ENCODE measurements at places on chromosomes 3 and 15. TPM values are rescaled to one million over a fixed set of nuclear protein-coding genes. Genes with fewer than 3 reads are reported as not detected.

DNA sequence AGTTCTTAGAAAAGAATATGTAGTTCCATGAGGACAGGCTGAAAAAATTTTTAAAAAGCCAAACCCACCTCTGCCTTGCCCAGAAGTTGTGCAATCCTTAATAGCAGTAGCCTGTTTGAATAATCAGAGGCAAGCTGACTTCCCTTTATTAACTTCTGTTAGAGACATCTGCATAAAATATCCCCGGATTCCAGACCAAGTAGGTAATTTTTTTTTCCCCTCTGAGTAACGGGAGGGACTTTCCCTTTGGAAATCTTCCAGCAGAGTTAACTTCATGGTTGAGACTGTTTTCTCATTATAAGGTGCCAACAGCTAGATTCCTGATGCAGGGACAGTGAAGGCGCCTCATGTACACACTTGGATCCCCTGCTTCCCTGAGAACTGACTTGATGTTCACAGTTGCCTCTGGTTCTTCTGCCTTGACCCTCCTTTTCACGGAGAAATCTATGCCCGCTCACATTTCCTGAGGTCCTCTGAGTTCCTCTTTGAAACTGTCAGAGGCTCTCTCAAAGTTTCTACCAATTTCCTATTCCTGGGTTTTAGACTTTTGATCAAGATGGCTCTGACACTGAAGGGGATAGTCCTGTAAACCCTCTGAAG, 227.6 kb upstream of the BHLHE40 start:
- no peak for DNase-seq

- DNase-seq = peak; percentile 69
These were observed 16.7 kb upstream of the CMTM7 start for GRCh38 chr3:32374788-32375595.

PLXNA1 gene
- polyA plus RNA-seq = 27.9 TPM

GRCh38 chr15:93837450-93837849, 393.9 kb upstream of the MCTP2 start:
- DNase-seq = no peak

SAMD7 gene
- polyA plus RNA-seq = not detected

DNA sequence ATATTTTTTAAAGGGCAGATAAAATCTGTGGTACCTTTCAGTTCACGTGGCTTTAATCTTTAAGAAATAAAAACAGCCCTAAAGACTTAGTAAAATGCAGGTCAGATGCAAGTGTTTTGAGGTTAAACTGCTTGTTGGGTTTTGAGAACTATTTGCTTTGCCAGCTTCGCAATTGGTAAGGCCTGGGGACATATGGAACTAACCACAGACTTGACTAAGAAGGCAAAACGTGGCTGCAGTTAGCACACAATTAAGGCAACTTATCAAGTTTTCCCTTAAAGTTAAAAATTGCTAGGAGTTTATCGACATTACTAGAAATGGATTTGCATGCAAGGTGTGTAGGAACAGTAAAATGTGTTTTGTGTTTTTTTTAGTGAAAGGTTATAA, 206.9 kb downstream of the ZNF385D start:
- DNase-seq = no peak

DNA sequence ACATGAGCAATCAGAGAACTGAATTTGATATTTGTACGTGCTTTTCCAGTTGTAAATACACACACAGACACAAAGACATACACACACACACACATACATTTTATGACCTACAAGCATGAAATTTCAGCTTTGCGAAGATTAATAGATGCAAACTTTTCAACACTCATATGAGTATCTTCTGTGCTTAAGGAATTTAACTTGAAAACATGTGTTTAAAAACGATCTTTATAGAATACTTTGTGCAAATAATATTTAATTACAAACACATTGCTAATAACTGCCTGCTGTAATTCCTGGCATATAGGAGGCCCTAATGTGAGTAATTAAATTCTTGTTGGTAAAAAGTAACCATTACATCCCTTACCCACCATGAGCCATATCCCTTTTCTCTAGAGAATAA, 107.7 kb upstream of the PLSCR5 start:
- no peak for DNase-seq

- DNase-seq = no peak
These were observed 2.8 kb downstream of the FURIN start for GRCh38 chr15:90871139-90871715.

GOLGA8T gene
- not detected for polyA plus RNA-seq

CPN2 gene
- 0.11 TPM for polyA plus RNA-seq

AADAC gene
- not detected for polyA plus RNA-seq

DNA sequence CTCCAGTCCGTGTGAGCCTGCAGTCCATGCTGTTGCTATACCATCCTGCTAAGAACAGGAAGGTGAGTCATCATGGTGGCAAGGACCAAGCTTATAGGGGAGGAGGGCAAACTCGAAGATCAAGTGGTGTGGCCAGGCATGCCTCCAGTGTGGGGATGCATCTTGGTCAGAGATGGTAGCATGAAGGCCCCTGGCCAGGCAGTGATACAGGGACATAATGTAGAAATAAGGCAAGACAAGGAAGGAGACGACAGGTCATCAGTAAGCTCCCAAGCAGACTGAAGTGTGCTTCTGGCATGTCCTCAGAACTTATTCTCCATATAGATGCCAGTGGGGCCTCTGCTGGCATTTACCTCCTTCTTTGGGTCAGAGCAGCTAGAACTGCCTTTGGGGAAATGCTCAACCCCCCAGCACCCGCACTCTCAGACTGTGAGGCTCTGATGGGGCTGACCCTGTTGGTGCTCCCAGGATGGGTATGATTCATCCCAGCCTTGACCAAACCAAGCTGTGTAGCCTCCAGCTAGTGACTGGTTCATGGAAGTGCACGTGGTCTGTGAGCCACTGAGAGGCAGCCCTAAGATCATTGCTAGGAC, 52.5 kb upstream of the ATP2B2 start:
- no peak for DNase-seq

MKRN2OS gene
- 1.4 TPM for polyA plus RNA-seq

DNA sequence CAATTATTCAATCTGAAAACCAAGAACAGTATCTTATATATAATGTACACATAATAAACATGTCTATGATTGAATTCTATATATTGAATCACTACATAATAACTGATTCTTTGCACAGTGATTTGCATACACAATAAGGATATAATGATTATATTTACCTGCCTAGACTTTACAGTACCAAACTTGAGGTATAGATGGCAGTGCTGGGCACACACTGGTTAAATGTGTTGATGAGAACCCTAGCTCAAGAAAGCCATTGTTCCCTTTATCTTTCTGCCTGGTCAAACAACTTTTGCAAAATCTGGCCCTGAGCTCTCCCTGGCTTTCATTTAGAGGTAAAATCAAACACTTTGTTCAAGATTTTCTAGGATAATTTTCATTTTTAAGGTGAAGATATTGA, 697.7 kb downstream of the TUSC7 start:
- DNase-seq = no peak

GRCh38 chr3:149004622-149005021, 13.3 kb downstream of the GYG1 start:
- DNase-seq = no peak

DNA sequence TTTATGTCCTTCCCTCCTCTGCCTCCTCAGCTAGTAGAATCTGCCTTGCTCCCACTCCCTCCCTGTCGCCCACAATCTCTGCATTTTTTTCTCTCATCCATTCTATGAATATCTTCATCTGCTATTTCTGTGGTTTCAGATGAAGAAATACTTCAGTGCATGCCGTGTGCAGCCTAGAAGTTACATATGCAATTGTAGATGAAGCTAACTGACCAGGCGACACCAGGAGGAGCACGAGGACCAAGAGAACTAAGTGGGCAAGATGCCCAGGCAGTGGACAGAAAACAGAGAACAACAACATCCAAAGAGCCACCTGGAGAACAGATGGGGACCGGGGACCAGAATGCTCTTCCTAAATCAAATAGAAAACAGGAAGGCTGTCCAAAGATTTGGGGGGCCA, 121.4 kb upstream of the ATP11B start:
- DNase-seq = no peak

GRCh38 chr3:139173372-139174108, 128.8 kb upstream of the PRR23C start:
- DNase-seq = no peak

DNA sequence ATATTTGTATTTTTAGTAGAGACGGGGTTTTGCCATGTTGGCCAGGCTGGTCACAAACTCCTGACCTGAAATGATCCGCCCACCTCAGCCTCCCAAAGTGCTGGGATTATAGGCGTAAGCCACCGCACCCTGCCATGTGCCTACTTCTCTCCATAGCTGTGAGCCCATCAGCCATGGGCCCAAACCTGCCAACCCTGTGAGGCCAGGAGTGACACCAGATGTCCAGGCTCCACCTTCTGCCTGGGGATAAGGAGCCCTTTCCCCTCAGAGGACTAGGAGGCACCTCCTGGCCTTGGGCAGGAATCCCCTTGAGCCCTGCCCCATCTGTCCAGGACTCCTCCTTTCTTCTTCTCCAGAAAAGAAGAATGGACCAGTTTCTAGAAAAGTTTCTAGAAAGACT, 14.2 kb upstream of the RFT1 start:
- no peak for DNase-seq

MUSTN1 gene
- not detected for polyA plus RNA-seq

GRCh38 chr3:155908086-155908485, 37.6 kb downstream of the GMPS start:
- no peak for DNase-seq

DNA sequence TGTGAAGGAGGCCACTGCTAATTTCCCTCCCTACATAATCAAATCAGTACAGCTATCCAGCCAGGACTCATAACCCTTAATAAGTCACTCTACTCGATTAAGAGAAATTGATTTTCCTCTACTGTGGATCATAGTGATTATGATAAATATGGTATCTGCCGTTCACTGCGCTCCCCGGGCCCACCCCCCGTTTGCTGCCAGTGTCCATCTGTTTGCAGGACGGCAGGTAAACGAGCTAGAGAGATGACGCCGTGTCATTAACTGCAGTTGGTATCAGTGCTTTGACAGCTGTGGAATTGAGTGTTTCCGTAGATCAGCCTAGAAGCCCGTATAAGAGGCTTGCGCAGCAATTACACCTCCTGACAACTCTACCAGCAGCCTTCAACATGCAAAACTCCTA, 94.9 kb downstream of the ROBO2 start:
- DNase-seq = no peak

RPUSD3 gene
- 30.2 TPM for polyA plus RNA-seq

All from right renal cortex interstitium (tissue), 3 donors.